Stimulated activated CD8-positive, alpha-beta memory T cell treated with anti-CD3 and anti-CD28 coated beads, Interleukin-4, amount 100 ng/mL, for 24 hours (primary cell): ENCODE measurements at places on chromosomes 3 and 15.

DNA sequence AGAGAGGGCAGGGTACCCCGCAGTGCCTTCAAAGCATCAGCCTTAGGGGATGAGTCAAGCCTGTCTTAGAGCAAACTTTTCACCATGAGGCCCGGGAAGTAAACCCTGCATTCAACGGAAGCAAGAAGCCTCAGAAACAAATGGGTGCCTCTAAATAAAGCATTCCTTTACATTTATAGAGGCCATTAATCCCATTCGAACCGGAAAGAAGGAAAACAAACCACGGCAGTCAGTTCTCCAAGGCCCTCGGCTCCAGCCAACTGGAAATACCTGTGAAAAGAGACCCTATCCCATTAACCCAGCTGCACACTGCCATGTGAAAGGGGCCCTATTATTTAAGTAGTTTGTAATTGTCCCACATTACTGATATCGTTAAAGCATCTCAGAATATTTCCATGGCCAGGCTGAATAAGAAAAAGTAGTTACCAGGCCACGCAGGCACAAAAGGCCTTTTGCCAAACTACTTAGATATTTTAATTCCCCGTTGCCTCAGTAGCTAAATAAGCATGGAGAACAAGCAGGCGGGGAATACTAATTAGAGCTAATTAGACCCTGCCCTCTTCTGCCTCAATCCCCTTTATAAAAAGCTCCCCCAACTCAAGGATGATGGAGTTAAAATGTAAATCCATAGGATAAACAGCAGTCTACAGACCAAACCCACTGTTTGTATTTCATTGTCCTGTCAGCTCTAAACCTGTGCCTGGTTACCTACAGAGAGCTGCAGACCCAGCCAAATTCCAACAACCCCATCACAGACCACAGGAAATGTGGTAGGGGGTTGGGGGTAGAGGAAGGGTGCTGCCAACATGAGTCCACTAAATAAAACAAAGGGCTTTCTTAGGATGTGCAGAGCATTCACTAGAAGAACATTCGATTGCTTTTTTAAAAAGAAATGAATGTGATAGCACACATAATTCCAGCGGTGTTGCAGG lies 4.1 kb downstream of the ITGB5 start:
- no peak for DNase-seq

DNA sequence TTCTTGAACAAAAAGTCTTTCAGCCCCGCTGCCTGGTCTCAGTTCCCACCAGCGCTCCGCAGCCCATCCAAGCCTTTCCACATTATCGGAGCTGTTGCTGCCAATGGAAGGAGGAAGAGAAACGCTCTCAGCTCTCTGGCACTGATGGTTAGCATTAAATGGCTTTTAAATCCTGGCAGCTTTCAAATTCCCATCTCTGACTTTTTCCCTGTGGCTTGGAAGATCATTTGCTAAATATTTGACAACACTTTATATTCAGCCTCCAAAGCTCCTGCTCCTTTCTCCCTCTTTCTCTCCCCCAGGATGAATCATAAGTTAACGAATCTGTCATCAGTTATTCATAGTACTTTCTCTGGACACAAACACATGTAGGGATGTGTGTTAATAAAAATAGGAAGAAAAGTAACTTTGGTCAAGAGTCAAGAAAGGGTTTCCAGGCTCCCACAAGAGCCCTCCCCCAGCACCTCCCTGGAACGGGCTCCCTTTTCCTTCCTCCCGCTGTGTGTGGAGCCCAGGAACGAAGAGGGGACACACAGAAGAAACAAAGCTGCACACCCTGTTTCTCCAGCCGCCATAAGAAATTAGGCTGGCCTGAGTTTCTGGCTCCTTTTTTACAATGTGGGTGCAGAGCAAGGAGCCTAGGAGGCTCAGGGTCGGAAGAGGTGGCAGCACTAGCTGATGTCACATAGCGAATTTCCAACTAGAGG lies 47.6 kb upstream of the TSEN2 start:
- no peak for DNase-seq

GRCh38 chr3:178203650-178204049 lies 332.6 kb upstream of the KCNMB2 start:
- no peak for DNase-seq

DNA sequence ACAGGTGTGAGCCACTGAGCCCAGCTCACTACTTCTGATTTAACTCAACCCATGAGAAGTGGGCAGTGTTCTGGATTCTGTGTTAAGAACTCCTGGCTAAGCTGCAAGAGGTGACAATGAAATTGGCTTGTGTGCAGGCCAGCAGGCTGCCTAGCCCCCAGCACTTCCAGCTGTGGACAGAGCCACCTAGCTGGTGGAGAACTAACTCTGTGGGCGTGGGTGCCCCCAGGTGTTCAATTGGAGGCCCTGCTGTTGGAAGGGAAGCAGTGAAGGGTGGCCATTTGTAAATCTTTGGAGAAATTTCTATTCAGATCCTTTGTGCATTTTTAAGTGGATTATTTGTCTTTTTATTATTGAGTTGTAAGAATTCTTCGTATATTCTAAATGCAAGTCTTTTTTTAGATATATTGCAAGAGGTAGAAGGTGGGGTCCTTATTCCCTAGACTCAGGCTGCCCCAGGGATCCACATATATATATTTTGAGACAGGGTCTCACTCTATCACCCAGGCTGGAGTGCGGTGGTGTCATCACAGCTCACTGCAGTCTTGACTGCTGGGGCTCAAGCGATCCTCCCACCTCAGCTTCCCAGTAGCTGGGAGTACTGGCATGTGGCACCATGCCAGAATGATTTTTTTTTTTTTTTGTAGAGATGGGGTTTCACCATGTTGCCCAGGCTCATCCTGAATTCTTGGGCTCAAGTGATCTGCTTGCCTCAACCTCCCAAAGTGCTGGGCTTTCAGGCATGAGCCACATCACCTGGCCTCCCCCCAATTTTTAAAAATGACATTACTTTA lies 7.2 kb upstream of the SCAMP5 start:
- DNase-seq = peak; percentile 21

DNA sequence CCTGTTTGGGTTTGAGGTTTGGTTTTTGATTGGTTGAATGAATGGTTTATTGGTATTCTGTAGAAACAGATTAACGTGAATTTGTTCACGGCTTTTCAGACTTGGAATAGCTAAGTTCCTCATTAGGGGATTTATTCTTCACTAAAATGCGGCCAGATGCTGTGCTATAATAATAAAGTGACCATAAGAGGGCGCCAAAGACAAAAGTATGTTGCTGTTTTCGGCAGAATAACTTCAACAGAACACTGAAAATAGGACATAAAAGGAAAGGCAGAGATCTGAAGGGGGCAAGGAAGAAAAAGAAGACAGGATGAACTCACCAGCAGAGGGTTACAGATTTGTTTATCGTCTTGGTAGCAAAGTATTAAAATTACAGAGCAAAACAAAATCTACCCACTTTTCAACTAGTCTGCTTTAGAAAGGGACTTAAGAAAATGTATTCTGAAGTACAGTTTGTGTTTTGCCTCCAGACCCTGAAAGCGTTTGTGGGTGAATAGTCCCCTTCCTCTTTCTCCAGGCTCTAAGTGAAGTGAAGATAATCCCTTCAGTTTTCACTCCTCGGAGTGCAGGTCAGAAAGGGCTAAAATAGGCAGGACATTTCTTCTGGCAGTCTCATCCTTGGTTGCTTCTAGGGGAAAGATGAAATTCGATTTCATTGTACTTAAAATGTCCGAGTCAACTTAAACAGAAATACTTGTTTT lies 147.6 kb downstream of the IL20RB start:
- DNase-seq = no peak

DNA sequence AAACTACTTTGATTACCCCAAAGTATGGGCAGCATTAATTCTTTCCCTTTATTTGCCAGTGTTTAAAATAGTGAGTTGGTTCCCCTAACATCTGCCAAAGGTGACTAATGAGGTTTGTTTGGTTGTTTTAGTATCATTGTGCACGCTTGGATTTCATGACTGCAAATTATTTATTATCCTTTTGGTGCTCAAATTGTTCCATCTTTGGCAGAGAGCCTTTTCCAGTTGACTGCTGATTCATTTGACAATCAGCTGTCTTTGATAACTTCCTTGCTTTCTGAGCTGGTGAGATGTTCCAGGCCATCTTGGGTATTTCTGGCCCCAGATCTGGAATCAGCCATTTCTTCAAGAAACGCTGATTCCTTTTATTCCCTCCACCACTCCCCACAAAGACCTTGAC lies 8.9 kb downstream of the DLEC1 start:
- no peak for DNase-seq

DNA sequence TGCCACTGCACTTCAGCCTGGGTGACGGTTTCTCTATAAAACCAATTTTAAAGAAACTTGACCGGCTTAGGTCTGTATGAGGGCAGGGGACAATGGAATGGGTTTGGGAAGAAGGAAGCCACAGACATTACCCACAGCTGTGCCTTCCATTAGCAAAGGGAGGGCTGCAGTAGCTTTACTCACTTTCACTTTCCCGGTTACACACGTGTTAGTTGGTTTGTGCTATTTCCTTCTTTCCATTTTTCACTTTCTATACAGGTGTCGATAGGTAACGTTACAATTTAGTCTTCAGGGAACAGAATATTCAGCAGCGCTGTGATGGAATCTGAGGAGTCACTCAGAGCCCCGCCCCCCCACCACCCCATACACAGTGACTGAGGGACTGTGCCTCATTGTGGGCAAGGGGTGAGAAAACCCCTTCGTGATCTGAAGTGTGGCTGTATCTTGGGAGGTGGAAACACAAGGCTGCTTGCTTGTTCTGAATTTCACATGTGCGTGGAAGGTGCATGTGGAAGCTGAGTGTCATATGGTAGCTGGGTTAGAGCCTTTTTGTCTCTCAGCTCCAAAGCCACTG lies 44.8 kb upstream of the RPL32 start:
- DNase-seq = no peak

GRCh38 chr15:45242289-45242688 lies 9.7 kb upstream of the SLC28A2 start:
- DNase-seq = no peak

GRCh38 chr3:28347374-28348264 lies 902 bp upstream of the ZCWPW2 start:
- DNase-seq = no peak

DNA sequence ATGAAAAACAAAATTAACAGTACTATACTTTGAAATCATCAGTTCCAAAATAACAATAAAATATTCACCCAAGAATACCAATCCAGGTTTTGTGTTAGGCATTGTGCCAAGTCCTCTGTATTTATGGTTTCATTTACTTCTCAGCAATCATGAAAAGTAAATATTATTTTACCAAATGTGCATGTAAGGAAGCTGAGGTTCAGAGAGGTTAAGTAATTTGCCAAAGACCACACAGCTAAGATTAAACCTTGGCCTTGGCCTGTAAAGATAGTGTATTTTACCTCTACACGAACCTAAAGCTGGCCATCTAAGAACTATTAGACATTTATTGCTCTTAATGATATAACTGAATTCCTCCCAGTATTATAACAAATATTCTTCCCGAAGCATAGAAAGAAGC lies 124.4 kb upstream of the SLC2A2 start:
- DNase-seq = no peak

- DNase-seq = no peak
These were observed 102.6 kb downstream of the TFG start for GRCh38 chr3:100811779-100812507.

GRCh38 chr3:74561881-74562280 lies 52.6 kb downstream of the CNTN3 start:
- no peak for DNase-seq

GRCh38 chr3:152038490-152038889 lies 165.0 kb downstream of the SUCNR1 start:
- no peak for DNase-seq

DNA sequence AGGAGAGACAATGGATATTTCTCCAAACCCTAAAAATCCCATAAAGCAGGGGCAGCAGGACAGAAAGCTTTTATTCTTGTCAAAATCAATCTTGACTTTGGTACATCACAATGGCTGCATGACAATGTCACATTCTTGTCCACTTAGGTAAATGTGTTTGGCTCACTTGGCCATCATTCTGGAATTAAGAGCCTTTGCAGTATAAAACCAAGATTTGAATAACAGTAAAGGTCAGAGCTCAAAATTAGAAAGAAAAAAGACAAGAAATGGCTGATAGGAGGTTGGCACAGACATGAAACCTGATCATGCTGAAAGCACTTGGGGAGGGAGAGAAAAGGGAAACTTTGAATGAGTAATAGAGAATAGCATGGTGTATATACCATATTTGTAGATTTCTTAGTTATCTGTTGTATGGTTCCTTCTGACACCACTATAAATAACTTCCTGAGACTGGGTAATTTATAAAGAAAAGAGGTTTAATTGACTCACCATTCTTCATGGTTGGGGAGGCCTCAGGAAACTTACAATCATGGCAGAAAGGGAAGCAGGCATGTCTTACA lies 158.5 kb upstream of the SGO1 start:
- no peak for DNase-seq

DNA sequence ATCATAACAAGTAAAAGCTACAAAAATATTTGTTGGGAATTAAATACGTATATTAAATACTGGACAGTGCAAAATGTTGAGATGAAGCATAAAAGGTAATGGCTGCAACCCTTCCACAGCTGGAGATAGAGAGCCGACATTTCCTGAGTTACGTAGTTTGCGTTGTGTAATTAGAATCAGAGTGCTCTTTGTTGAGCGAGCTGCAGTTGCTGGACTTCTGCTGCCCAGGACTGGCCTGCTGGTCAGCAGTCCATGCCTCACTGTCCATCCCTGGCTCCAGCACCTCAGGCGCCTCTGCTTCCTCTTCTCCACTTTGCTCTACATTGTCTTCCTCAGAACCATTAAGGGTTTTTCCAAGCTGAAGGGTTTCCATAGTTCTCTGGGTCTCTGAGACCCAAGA lies 28.4 kb upstream of the SHC4 start:
- DNase-seq = no peak

GRCh38 chr15:56739964-56740640 lies 6.8 kb upstream of the ZNF280D start:
- no peak for DNase-seq

DNA sequence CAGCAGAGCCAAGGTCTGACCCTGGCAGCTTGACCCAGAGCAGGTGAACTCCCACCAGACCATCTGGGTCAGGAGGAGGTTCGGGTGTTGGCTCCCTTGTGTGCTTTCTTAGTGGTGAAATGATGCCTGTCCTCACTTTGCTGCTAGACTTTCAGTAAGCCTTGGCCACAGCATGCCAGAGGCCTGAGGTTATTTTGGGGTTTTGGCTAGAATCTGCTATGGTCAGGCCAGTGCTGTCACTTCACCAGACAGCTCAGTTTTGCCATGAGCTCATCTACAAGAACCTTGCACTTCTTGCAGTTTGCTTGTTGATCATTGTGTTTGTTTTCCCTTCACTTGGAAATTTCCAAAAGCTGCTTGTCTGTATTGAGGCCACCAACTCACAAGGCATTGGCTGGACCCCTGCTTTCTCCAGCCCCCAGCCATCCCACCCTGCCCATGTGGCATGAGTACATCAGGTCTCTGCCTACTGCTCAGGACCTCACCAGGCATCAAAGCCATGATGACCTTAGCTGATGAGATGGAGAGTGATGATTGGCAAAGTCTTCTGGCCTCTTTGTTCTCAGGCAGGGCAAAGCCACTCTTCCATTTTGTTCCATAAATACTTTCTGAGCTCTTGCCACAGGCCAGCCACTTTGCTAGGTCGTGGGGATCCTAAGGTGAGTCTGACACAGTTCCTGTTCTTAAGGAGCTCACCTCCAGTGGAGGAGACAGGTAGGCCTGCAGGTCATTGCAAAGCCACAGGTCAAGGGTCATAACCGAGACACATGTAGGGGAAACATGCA lies 122.6 kb downstream of the ARNT2 start:
- DNase-seq = no peak

GRCh38 chr3:107271787-107272387 lies 105.4 kb upstream of the CCDC54 start:
- DNase-seq = no peak
